Astrocyte of the hippocampus (primary cell): ENCODE measurements at places on chromosomes 5 and 9.
A peak's percentile ranks its signal among the peaks of the same experiment; 100 is the strongest.

- no peak for DNase-seq
Observed at GRCh38 chr9:114452219-114453165, 52.8 kb downstream of the WHRN start.

GRCh38 chr5:57249265-57249874 is 75.5 kb downstream of the GPBP1 start:
- DNase-seq = no peak

DNA sequence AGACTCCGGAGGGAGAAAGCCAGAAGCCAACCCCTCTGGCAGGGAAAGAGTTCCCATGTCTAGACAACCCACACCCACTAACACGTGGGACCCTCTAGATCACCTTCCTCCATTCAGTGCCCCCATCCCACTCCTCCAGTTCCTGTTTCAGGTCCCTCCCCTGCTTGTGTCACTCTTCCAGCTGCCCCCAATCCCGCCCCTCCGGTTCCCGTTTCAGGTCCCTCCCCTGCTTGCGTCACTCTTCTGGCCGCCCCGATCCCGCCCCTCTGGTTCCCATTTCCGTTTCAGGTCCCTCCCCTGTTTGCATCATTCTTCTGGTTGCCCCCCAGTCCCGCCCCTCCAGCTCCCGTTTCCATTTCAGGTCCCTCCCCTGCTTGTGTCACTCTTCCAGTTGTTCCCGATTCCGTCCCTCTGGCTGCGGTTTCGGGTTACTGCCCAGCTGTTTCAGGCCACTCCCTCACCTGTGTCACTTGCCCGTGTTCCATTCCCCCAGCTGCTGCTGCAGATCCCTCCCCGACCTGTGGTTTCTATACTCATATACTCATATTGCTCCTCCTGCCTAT is 64.8 kb upstream of the RANBP6 start:
- DNase-seq = peak; percentile 82

DNA sequence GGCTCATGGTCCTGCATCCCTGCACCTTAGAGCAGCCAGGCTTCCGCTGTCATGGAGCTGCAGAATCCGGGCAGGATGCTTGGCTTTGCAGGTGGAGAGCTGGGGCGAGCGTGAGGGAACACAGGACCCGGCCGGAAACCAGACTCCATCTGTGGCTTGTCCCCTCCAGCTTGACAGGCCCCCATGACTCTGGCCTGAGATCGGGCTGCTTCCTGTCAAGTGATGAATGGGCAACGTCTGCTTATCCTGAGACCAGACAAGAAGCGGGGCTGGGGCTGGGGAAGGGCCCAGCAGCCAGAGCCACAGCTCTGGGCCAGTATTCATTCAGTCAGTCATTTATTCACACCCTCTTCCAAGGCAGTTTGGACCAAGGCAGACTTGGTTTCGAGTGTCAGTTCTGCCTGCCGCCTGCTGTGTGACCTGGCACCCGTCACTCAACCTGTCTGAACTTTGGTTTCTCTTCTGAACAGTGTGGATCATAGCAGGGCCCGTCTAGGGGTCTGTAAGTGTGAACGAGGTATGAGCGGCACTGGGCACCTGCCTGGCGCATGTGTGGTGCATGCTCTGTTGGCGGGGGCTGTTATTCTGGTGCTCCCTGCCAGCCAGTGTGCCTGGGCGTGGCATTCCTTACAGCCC is 37.5 kb downstream of the NEK6 start:
- DNase-seq = no peak

DNA sequence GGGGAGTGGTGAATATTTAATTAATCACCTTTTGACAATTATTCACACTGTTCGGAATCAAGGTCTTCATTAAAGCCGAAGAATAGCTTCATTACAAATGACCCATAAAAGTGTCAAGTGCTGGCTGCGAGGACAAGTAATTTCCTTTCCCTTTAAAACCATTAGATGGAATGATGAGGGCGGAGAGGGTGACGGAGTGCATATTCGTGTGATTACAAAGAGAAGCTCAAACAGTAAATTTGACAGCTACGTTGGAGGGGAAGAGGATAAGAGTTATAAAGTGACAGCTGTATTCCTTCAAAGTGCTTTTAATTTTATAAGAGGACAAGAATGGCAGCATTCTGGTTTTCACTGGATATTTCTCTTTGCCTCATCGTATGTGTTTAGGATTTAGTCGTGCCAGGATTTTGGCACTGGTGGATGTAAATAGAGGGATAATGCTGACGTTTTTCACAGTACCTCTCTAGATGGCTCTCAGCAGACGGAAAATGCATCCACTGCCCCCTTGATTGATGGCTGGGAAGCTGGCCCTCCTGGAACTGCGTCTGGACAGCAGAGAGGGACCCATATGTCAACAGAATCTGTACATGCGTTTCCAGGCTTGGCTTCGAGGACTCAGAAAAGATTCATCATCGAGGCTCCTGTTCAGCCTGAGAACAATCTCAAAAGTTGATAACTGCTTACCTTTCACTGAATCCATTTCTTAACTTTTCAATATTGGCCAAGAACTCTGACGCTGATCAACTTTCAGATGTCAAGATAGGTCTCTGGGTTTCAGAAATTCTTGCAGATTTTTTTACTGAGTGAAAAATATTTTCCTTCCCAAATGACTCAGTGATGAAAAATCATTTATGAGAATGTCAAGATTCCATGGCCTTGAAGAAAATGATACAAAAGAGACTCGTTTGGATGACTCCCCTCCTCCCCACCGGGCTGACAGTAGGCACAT is 50.4 kb upstream of the IRX2 start:
- no peak for DNase-seq

- DNase-seq = no peak
Observed at GRCh38 chr9:136156209-136157120, 37.8 kb upstream of the TMEM250 start.
